CD4-positive, CD25-positive, alpha-beta regulatory T cell (primary cell): ENCODE measurements at places on chromosomes 16 and 17. TPM values are rescaled to one million over a fixed set of nuclear protein-coding genes. Genes with fewer than 3 reads are reported as not detected.

Gene CA7
- polyA plus RNA-seq, result not detected

Gene GALR2
- not detected for polyA plus RNA-seq

Gene MSLN
- polyA plus RNA-seq, result not detected

Gene TBC1D3D
- not detected for polyA plus RNA-seq

Gene TMEM170A
- polyA plus RNA-seq, result 36.2 TPM

Gene ZNF469
- polyA plus RNA-seq, result not detected

Gene ACSM2A
- polyA plus RNA-seq, result not detected

- H3K36me3 ChIP-seq, result peaks cover 45% of the 10 kb centered on the region
- no peak overlapping the region for H3K27ac ChIP-seq
- H3K27me3 ChIP-seq, result no peaks in the 10 kb centered on the region
Observed at GRCh38 chr16:85673529-85674417, 15.0 kb downstream of the GINS2 start.

DNA sequence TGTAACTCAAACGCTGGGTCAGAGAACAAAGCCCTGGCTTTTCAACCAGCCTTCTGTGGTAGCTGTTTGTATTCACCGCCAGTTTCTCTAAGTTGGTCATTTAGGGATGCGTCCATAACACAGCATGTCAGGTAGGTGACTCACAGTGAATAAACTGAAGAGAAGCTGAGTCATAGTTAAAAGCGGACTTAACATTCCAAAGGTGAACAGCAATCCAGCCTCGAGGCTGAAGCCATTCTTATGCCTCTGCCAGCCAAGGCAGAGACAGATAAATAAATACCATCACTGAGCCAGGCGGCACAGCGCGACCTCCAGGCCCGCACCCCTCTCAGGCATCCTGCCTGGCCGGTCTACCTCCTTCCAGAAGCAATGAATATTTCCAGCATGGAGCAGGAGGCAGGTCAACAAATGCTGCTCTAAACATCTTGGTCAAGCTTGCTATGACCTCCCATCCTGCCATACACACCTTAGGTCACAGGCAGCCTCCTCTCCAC lies 12.4 kb upstream of the CACNG4 start:
- H3K4me1 ChIP-seq, result no peaks in the 10 kb centered on the region
- H3K4me3 ChIP-seq, result no peak overlapping the region
- no peak overlapping the region for H3K27ac ChIP-seq
- no peak for DNase-seq

- H3K4me3 ChIP-seq, result no peak overlapping the region
- no peak overlapping the region for H3K27ac ChIP-seq
- peaks cover 26% of the 10 kb centered on the region for H3K4me1 ChIP-seq
- no peak for DNase-seq
Observed at GRCh38 chr17:5488752-5489151, 2.4 kb downstream of the MIS12 start.

GRCh38 chr16:1749152-1750117 lies 21.9 kb downstream of the NME3 start:
- no peak for DNase-seq
- no peak overlapping the region for H3K27ac ChIP-seq
- no peak overlapping the region for H3K4me3 ChIP-seq
- no peaks in the 10 kb centered on the region for H3K27me3 ChIP-seq
- peaks cover 66% of the 10 kb centered on the region for H3K36me3 ChIP-seq

- no peak for DNase-seq
- peak overlapping the region; percentile 99 for H3K4me3 ChIP-seq
- peaks cover 36% of the 10 kb centered on the region for H3K36me3 ChIP-seq
Observed at GRCh38 chr17:39200957-39201510, 951 bp downstream of the RPL19 start.

GRCh38 chr16:64130140-64130539 lies 991.7 kb downstream of the CDH11 start:
- no peaks in the 10 kb centered on the region for H3K27me3 ChIP-seq
- no peaks in the 10 kb centered on the region for H3K4me1 ChIP-seq
- H3K36me3 ChIP-seq, result no peaks in the 10 kb centered on the region

GRCh38 chr16:58366247-58367031 lies 25.8 kb upstream of the GINS3 start:
- no peaks in the 10 kb centered on the region for H3K36me3 ChIP-seq
- DNase-seq, result no peak
- no peak overlapping the region for H3K27ac ChIP-seq
- H3K4me1 ChIP-seq, result no peaks in the 10 kb centered on the region

- no peaks in the 10 kb centered on the region for H3K36me3 ChIP-seq
- no peak within 1 kb of the TSS for H3K27ac ChIP-seq
- DNase-seq, result no peak
- no peaks in the 10 kb centered on the region for H3K27me3 ChIP-seq
Observed at GRCh38 chr16:31149894-31150890, at the start of gene PRSS36. PRSS36 (minus strand) TSS chr16:31150066; CDS start chr16:31150035, 31 bp downstream.

GRCh38 chr16:77496934-77497333 lies 62.1 kb upstream of the ADAMTS18 start:
- H3K27ac ChIP-seq, result no peak overlapping the region
- no peak for DNase-seq
- no peaks in the 10 kb centered on the region for H3K27me3 ChIP-seq
- no peaks in the 10 kb centered on the region for H3K36me3 ChIP-seq
- H3K4me3 ChIP-seq, result no peak overlapping the region

- no peak overlapping the region for H3K4me3 ChIP-seq
- DNase-seq, result no peak
- H3K36me3 ChIP-seq, result no peaks in the 10 kb centered on the region
- H3K27ac ChIP-seq, result no peak overlapping the region
Observed at GRCh38 chr16:52705122-52705521, 158.2 kb upstream of the TOX3 start.

GRCh38 chr17:9887508-9887907 lies 17.6 kb downstream of the RCVRN start:
- no peaks in the 10 kb centered on the region for H3K4me1 ChIP-seq
- no peaks in the 10 kb centered on the region for H3K27me3 ChIP-seq
- no peaks in the 10 kb centered on the region for H3K36me3 ChIP-seq
- H3K27ac ChIP-seq, result no peak overlapping the region
- H3K4me3 ChIP-seq, result no peak overlapping the region
